ENCODE measurements at places on chromosomes 12 and 14. TPM values are rescaled to one million over a fixed set of nuclear protein-coding genes. Genes with fewer than 3 reads are reported as not detected.

CLEC14A gene
- polyA plus RNA-seq, result 16.8 TPM

DNA sequence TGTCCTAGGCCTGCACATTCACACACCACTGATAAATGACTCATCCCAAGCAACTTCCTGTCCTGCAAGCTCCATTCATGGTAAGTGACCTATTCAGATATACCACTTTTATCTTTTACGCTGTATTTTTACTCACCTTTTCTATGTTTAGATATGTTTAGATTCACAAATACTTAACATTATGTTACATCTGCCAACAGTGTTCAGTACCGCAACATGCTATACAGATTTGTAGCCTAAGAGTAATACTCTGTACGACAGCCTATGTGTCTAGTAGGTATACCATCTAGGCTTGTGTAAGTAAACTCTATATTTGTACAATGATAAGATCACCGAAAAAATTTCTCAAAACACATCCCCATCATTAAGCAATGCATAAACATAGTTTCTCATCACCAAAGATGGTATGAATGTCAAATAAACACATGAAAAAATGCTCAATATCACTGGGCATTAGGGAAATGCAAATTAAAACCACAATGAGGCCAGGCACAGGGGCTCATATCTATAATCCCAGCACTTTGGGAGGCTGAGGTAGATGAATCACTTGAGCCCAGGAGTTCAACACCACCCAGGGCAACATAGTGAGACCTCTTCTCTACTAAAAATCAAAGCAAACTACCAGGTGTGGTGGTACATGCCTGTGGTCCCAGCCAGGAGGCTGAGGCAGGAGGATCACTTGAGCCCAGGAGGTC lies 20.7 kb downstream of the ATXN2 start:
- DNase-seq, result no peak

DNA sequence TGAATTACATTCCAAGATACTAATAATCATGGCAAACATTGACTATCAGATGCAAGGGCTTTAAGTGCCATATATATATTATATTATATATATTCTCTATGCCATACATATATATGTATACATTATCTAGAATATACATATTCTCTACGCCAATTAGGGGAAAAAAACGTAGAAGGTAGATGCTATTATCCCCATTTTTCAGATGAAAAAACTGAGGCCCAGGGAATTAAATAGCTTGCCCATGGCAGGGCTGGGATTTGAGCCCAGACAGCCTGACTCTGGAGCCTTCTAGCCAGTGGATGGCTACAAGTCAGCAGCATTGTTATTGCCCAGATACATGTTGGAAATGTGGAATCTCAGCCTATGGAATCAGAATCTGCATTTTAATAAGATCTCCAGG lies 116.0 kb upstream of the BTG1 start:
- DNase-seq, result no peak

DNA sequence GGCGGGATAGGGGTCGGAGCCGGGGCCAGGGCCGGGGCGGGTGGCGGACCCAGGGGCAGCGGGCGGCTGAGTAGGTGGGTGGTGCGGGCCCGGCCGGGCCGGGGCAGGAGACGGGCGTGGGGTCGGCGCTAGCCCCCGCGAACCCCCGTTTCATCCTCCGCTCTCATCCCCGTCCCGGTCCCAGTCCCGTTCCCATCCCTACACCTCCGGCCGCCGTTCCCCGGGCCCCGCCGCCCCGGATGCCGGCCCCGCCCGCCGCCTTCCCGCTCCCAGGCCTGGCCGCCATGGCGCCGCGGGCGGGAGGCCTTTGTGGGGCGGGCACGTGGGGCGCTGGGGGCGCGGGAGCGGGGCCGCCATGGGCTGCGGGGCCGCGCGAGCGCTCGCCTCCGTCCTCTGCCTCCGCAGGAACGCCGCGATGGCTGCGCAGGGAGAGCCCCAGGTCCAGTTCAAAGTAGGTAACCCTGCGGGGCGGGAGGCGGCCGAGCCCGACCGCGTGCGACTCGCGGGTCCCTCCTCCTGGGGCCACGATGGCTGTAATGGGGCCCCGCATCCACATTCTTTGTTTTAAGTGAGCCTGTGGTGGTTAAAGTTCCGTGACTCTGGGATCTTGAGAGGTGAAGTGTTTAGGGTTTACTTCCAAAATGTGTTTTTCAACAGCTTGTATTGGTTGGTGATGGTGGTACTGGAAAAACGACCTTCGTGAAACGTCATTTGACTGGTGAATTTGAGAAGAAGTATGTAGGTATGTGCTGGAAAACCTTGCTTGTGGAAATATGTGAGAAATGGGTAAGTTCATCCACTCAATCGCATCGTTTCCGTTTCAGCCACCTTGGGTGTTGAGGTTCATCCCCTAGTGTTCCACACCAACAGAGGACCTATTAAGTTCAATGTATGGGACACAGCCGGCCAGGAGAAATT lies 572 bp downstream of the RAN start:
- DNase-seq, result no peak

DNA sequence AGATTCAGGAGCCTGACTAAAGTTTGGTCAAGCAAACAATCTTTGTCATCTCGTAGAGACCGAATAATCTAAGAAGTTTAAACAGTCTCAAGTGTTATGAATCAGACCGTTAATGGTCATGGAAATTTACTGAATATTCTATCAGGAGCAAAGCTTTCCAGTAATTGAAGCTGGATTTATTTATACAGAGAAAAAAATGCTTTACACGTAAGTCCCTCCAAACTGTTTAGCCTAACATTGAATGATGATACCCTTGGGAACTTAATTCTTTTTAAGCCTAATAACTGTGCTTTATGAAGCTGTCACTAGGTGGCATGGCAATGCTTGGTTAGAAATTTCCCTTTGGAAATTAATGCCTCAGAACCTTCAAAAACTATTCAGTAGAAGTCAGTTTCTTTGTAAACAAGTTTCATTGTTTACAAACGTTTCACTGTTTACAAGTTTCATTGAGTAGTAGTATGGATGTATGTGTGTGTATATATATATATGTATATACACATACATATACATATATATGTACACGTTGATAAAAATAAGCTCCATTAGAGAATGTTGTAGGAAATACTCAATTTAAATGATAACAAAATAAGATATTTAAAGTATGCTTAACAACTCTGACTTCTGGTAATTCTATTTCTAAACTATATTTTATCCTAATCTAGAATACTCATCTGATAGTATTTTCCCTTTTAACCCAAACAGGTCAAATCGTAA lies 32.1 kb downstream of the DEPDC4 start:
- DNase-seq, result peak; percentile 31

DNA sequence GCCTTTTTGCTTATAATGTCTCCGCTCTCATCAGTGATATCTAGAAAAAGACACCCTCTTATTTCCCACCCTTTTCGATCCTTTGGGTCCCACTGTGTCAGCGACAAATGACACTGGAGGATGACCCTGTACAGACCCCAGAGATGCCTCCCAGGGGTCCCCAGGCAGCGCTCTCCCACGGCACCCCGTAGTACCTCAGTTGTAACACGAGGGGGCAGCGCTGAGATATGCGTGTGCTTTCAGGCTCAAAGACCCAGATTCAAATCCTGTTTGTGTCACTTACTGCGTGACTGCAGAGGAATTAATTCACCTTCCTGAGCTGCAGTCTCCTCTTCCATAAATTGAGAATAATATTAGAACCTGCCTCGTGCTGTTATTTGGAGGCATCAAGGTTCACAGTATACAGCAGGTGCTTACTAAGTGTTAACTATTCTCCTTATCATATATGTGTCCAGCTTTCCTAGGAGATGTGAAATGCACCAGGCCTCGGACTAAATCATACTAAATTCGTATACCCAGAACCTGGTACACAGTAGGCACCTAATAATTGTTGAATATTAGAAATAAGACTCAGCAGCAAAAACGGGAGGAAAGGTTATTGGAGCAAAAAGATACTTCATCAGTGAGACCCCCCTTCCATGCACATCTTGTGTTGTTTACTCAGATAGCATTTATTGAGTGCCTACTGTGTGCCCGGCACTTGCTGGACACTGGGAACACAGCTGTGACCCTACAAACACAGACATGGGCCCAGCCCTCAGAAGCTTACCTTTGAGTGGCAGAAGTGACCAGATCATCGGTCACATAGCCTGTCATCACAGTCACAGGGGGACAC lies 99.9 kb downstream of the PHETA1 start:
- no peak for DNase-seq

DNA sequence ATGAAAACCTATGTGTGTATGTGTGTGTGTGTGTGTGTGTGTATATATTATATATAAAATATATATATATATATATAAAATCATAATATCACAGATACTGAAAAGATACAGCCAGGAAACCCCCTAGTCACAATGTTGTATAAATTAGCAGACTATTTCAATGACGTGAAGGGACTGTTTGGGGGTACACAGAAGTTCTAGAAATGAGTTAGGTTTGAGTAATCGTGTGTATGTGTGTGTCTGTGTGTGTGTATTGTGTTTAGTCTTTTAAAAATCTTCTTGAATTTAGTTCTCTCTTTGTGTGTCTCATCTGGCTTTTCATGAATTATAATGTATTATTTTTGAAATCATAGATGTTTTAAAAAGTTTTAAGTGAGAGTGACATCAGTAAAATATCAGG lies 21.9 kb downstream of the ADAM21 start:
- no peak for DNase-seq

GRCh38 chr12:20262119-20262518 lies 106.2 kb upstream of the PDE3A start:
- no peak for DNase-seq

- no peak for DNase-seq
These were observed 27.1 kb upstream of the C12orf71 start for GRCh38 chr12:27109334-27110028.

- no peak for DNase-seq
These were observed at the start of gene RNASE8 for GRCh38 chr14:21057803-21058675. RNASE8 (plus strand) TSS chr14:21057822; CDS start chr14:21057893, 71 bp downstream.

All from right renal cortex interstitium (tissue), 3 donors.